ENCODE measurements at places on chromosomes 1 and 21.

DNA sequence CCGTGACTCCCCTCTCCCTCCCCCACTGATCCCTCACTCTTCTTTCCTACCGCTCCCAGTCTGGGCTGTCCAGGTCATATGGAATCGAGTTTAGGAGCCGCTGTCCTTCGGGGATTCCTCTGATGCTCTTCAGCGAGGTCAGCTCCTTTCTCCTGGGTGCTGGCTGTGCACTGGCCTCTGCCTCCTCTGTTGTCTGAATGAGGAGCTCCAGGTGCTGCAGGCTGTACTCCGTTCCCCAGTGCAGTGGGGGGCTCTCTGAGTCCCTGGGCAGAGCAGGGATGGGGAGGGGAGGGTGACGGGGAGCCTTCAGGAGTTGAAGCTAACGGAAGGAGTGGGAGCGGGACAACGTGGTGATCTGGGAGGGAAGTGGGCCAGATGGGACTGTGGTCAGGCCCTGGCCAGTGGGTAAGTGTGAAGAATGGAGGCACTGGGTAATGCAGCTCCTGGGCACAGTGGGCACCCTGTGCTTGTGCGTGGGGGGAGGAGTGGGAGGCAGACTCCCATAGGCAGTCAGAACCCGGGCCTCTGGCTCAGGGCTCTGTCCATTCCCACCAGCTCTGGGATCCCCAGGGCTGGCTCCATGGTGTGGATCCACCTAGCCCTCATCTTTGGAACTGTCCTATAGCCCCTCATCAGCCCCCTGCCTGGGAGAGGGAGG, 59.5 kb upstream of the TLR5 start:
- ATAC-seq: no peak

- no peak for ATAC-seq
These were observed 12.4 kb upstream of the PODN start for GRCh38 chr1:53049574-53049967.

GRCh38 chr1:81472387-81472786, 328.3 kb upstream of the ADGRL2 start:
- no peak for ATAC-seq

GRCh38 chr21:44085491-44086321, 21.5 kb upstream of the PWP2 start:
- ATAC-seq: no peak

- ATAC-seq: no peak
These were observed 480.7 kb downstream of the MRPL39 start for GRCh38 chr21:25126564-25126963.

DNA sequence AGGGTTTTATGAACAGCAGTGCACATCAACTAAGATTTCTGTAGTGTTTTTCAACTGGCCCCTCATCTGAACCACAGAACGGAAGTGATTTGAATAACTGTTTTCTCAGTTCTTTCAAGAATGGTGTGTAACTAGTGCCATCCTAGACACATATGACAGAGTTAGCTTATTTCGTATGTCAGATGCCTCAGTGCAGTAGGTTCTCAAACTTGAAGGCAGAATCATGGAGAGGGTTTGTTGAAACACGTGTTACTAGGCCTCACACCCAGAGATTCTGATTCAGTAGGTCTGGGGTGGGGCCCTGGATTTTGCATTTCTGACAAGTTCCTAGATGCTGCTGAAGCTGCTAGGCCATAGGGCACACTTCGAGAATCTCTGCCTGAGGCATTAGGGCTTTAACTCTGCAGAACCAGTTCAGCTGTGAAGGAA, 49.0 kb downstream of the SCCPDH start:
- peak; percentile 13 for ATAC-seq

DNA sequence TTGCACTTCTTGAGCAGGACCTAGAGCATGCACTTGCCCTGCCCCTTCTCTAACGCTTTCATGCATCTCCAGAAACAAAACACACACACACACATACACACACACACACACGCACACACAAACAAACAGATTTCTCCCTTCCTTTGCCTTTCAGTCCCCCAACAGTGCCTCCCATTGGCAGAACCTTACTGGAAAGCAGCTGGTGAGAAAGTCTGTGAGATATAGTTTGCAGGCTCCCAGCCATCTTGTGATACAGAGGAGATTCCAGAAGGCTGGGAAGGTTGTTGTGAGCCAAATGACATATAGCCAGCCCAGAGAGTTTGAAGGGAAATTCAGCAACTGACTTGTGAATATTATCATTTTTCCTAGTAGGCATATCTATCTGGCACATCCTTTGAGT, 35.9 kb upstream of the ZRANB2 start:
- no peak for ATAC-seq
